ENCODE measurements at places on chromosomes 1 and 21.

- no peaks in the 10 kb centered on the region for H3K4me1 ChIP-seq
- H3K27ac ChIP-seq, result no peak overlapping the region
- H3K27me3 ChIP-seq, result no peaks in the 10 kb centered on the region
- DNase-seq, result no peak
These were observed 397.8 kb upstream of the VAMP3 start for GRCh38 chr1:7373251-7373650.

DNA sequence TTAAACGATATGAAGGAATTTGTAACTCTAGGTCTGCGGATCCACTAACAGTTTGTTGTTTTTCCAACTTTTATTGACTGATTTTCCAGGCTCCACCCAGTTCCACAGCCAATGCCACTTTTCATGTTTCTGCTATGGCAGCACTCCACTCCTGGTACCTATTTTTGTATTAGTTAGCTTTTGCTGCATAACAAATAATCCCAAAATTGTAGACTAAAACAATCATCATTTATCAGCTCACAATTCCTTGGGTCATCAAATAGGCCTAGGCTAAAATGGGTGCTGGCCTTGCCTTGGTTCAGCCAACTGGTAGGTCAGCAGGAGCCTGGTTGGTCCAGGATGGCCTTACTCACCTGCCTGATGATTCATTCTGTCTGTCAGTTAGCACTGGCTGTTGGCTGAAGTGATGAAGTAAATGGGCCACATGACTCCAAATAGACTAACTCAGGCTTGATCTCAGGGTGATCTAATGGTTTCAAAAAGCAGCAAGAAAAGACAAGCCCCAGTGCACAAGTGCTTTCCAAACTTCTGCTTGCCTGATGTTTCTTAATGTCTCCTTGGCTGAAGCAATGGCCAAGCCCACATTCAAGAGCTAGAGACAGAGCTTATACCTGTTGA, 3.2 kb upstream of the C8B start:
- H3K36me3 ChIP-seq, result no peaks in the 10 kb centered on the region
- no peaks in the 10 kb centered on the region for H3K27me3 ChIP-seq
- DNase-seq, result no peak
- H3K4me3 ChIP-seq, result no peak overlapping the region
- H3K4me1 ChIP-seq, result no peaks in the 10 kb centered on the region
- no peak overlapping the region for H3K27ac ChIP-seq

GRCh38 chr1:15966081-15966955, 9.6 kb downstream of the ZBTB17 start:
- peak; percentile 53 for DNase-seq
- H3K27me3 ChIP-seq, result no peaks in the 10 kb centered on the region
- no peak overlapping the region for H3K27ac ChIP-seq
- peaks cover 18% of the 10 kb centered on the region for H3K36me3 ChIP-seq
- no peaks in the 10 kb centered on the region for H3K4me1 ChIP-seq

DNA sequence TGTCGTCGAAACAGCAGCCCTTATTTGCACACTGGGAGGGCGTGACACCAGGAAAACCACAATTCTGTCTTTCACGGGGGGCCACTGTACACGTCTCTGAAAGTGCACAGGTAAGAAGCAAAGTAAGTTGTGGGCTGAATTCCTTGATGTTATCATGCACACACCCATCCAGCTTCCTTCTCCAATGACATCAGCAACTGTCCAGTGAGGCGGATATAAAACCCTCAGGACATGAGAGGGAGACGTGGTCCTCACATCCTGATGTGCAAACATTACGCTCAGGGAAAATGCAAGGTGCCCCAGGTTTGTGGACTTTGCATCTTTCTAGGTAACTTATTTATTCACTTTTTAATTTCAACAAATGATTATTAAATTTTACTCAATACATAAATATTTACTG, 3.0 kb downstream of the TFF1 start:
- H3K4me3 ChIP-seq, result no peak overlapping the region
- no peak overlapping the region for H3K27ac ChIP-seq
- H3K36me3 ChIP-seq, result no peaks in the 10 kb centered on the region
- DNase-seq, result peak; percentile 11
- H3K27me3 ChIP-seq, result no peaks in the 10 kb centered on the region

DNA sequence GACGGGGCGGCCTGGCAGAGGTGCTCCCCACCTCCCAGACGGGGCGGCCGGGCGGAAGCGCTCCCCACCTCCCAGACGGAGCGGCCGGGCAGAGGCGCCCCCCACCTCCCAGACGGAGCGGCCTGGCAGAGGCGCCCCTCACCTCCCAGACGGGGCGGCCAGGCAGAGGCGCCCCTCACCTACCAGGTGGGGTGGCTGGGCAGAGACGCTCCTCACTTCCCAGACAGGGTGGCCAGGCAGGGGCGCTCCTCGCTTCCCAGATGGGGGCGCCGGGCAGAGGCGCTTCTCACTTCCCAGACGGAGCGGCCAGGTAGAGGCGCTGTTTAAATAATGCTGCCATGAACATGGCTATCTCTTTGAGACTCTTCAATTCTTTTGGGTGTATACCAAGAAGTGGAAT, 43.7 kb upstream of the ATP6V1G3 start:
- no peaks in the 10 kb centered on the region for H3K27me3 ChIP-seq
- no peak for DNase-seq
- H3K36me3 ChIP-seq, result no peaks in the 10 kb centered on the region
- H3K27ac ChIP-seq, result no peak overlapping the region

- peaks cover 5% of the 10 kb centered on the region for H3K4me1 ChIP-seq
- DNase-seq, result no peak
- H3K4me3 ChIP-seq, result no peak overlapping the region
- H3K36me3 ChIP-seq, result no peaks in the 10 kb centered on the region
These were observed 3.1 kb upstream of the MOB3C start for GRCh38 chr1:46619656-46620258.

DNA sequence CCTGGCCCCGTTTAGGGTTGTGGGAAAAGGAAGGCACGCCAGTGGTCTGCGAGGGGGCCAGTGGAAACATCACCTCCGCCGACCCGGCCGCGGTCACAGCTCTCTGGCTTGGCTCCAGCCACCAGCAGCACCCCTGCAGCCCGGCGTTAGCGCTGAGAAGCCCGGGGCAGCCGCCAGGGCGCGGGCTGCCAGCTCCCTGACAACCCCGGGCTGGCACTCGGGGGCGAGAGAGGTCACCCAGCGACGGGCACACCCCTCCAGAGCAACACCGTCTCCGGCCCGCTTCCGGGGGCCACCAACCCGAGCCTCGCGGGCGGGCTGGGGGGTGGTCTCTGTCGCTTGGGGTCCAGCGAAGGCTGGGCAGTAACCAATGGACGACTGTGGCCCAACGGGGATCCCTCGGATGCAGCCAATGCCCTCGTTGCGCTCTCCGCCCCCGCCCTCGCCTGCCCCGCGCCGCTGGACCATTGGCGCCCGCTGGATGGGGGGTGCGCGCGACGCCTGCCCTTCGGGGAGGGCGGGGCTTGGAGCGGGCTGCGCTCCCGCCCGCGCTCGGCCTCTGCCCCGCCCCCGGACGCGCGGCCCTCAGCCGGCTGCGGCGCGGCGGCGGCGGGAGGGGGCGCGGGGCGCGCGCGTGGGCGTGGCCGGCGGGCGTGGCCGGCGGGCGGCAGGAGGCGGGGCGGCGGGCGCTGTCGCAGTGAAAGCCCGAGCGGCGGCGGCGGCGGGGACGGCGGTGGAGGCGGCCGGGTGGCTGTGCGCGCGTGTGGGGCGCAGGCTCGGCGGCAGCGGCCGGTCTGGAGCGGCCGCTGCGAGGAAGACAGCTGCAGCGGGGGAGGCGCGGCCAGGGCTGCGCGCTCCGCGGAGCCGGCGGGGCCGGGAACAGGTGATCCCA, at the start of gene MAN1C1:
TSS of gene MAN1C1 (plus strand) at position 697 of the 892 bp plus-strand sequence. CDS start 1,007 bp downstream, outside the sequence.
- H3K4me3 ChIP-seq, result peak within 1 kb of the TSS; percentile 64
- no peaks in the 10 kb centered on the region for H3K36me3 ChIP-seq
- H3K27me3 ChIP-seq, result peaks cover 23% of the 10 kb centered on the region
- DNase-seq, result peak; percentile 89
- no peak within 1 kb of the TSS for H3K27ac ChIP-seq
- peaks cover 12% of the 10 kb centered on the region for H3K4me1 ChIP-seq

Measured in trophoblast cell (in vitro differentiated cells and primary cell).